ENCODE measurements at places on chromosomes 6 and 20.
A peak's percentile ranks its signal among the peaks of the same experiment; 100 is the strongest.

DNA sequence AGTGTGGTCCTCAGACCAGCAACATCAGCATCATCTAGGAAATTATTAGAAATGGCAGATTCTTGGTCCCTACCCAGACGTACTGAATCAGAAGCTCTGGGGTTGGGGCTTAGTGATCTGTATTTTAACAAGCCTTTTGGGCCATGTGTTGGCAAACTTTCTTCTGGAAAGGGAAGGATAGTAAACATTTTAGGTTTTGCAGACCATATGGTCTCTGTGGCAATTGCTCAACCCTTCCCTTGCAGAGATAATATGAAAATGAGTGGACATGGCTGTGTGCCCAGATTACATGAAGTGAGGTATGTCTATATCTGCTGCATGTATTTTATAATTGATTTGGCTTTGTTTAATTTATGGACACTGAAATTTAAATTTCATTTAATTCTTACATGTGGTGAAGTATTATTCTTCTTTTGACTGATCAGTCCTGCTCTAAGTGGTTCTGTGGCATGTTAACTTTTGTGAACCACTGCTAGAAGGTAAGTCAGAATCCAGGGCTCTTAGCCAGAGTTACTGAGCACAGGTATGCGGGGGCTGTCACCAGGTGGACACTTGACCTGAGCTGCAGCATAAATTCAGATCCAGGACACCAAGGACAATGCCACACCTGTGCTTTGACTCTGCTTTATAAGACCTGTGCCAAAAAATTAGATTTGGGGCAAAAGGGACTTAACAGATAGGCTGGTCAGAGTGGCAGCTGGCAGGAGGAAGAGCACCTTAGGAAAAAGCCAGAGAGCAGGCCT, 43.2 kb downstream of the LY86 start:
- H3K4me3 ChIP-seq, result no peak overlapping the region
- peak; percentile 14 for DNase-seq
- peaks cover 61% of the 10 kb centered on the region for H3K27me3 ChIP-seq
- no peaks in the 10 kb centered on the region for H3K36me3 ChIP-seq
- H3K4me1 ChIP-seq, result no peaks in the 10 kb centered on the region

DNA sequence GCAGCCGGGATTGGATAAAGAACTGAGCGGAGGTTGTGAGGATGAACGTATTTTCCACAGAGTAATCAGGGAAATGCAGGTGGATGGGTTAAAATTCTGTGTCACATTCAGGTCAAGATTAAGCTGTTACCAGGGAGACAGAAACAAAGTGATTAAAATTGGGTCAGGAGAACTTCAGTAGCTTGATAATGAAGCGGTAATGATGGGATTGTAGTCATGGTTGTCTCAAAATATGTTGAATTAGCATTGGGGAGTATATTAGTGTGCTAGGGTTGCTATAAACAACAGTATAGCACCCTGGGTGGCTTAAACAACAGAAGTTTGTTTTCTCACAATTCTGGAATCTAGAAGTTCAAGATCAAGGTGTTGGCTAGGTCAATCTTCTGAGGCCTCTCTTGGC, 155.5 kb downstream of the GJA1 start:
- H3K4me1 ChIP-seq, result no peaks in the 10 kb centered on the region
- no peak for DNase-seq
- H3K4me3 ChIP-seq, result no peak overlapping the region
- H3K27me3 ChIP-seq, result no peaks in the 10 kb centered on the region
- no peak overlapping the region for H3K27ac ChIP-seq

GRCh38 chr20:46131396-46131795, 13.3 kb downstream of the CD40 start:
- peaks cover 33% of the 10 kb centered on the region for H3K27me3 ChIP-seq
- DNase-seq, result no peak
- no peak overlapping the region for H3K4me3 ChIP-seq
- peaks cover 17% of the 10 kb centered on the region for H3K4me1 ChIP-seq

GRCh38 chr20:6277661-6278240, 154.9 kb upstream of the FERMT1 start:
- no peaks in the 10 kb centered on the region for H3K36me3 ChIP-seq
- no peak for DNase-seq
- H3K27ac ChIP-seq, result no peak overlapping the region
- H3K4me1 ChIP-seq, result no peaks in the 10 kb centered on the region
- no peak overlapping the region for H3K4me3 ChIP-seq
- H3K27me3 ChIP-seq, result peaks cover 65% of the 10 kb centered on the region

GRCh38 chr6:131073577-131073976, 10.5 kb upstream of the EPB41L2 start:
- no peak overlapping the region for H3K4me3 ChIP-seq
- no peaks in the 10 kb centered on the region for H3K27me3 ChIP-seq
- H3K27ac ChIP-seq, result no peak overlapping the region
- no peaks in the 10 kb centered on the region for H3K4me1 ChIP-seq

DNA sequence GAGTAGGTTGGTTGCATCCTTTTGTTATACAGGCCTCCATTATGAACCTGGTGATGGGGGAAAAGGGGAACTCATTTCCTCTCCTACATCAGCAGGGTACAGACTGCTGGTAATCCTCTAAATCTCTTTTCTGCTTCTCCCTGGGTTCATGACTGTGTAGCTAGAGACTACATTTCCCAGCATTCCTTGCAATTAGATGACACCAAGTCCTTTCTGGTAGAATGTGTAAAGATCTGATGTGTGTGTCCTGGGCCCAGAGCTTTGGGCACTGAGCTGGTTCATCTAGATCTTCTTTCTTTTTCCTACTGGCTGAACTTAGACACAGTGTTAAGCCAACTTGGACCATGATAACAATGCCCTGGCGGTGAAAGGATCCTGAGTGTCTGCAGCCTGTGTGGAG, 104.7 kb upstream of the IFNGR1 start:
- no peak overlapping the region for H3K27ac ChIP-seq
- no peak overlapping the region for H3K4me3 ChIP-seq
- no peaks in the 10 kb centered on the region for H3K27me3 ChIP-seq
- H3K4me1 ChIP-seq, result no peaks in the 10 kb centered on the region
- no peak for DNase-seq

DNA sequence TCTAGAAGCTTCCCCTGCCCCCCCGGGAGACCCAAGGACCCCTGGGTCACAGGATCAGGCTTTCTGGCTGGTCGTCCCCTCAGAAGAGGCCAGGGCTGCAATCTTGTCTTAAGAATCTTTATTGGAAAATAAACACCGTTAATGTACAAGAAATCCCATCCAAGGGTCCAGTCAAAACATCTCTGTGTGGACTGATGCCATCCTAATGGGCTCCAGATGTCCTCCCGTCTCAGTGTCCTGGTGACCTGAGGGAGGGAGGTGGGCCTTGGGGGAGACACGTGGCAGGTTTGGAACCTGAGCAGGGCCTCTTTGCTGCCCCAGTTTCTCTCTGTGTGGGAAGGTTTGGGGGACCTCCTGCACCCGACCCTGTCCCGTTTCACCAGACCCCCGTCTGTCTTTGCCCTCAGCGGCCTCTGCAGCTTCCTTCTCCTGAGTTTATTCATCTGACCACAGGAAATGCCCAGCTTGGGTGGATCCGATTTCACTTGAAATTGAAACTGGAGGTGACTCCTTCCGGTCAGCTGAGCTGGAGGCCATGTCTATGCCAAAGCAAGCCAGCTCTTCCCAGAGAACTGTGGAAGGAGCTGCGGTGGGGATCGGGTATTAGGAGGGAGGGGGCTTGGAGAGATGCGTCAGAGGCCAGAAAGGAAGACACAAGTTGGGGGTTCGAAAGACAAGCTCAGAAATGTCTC, 75.1 kb downstream of the SLC2A10 start:
- peaks cover 15% of the 10 kb centered on the region for H3K27me3 ChIP-seq
- H3K27ac ChIP-seq, result no peak overlapping the region
- peak; percentile 32 for DNase-seq

- H3K27me3 ChIP-seq, result no peaks in the 10 kb centered on the region
- peak; percentile 47 for DNase-seq
- H3K4me3 ChIP-seq, result no peak overlapping the region
- no peaks in the 10 kb centered on the region for H3K4me1 ChIP-seq
These were observed 296.7 kb downstream of the CDH26 start for GRCh38 chr20:60254901-60255411.

GRCh38 chr6:80454197-80454596, 347.7 kb downstream of the BCKDHB start:
- no peaks in the 10 kb centered on the region for H3K27me3 ChIP-seq
- DNase-seq, result peak; percentile 88
- H3K4me3 ChIP-seq, result no peak overlapping the region
- no peaks in the 10 kb centered on the region for H3K36me3 ChIP-seq

All from PC-3 (cell line).